Neural crest cell (in vitro differentiated cells): ENCODE measurements at places on chromosomes 2 and 18. TPM values are rescaled to one million over a fixed set of nuclear protein-coding genes. Genes with fewer than 3 reads are reported as not detected.

DNA sequence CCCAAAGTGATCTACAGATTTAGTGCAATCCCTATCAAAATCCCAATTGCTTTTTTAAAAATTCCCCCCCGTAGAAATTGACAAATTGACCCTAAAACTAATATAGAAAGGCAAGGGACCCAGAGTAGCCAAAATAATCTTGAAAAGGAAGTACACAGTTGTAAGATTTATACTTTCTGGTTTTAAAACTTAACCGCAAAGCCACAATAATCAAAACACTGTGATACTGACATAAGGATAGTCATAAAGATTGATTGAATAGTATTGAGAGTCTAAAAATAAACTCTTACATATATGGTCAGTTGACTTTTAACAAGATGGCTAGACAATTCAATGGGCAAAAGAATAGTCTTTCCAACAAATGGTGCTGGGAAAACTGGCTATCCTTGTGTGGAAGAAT is 58.7 kb upstream of the GAREM2 start:
- no peak overlapping the region for H3K4me3 ChIP-seq
- H3K27ac ChIP-seq, result no peak overlapping the region
- H3K36me3 ChIP-seq, result peaks cover 23% of the 10 kb centered on the region
- H3K4me1 ChIP-seq, result no peaks in the 10 kb centered on the region
- no peaks in the 10 kb centered on the region for H3K27me3 ChIP-seq

DNA sequence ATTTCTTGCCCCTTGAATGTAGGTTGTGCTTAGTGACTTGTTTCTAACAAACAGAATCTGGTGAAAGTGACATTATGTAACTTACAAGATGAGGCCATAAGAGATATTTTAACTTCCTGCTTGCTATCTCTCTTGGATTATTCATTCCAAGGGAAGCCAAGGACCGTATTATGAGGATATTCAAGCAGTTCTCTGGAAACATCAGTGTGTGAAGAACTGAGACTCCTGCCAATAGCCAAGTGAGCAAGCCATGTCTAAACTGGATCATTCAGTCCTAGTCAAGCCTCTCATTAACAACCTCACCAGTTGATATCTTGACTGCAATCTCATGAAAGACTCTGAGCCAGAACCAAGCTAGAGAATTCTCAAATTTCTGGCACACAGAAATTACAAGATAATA is 765.1 kb upstream of the SLC8A1 start:
- DNase-seq, result no peak
- no peak overlapping the region for H3K27ac ChIP-seq
- no peaks in the 10 kb centered on the region for H3K4me1 ChIP-seq
- H3K4me3 ChIP-seq, result no peak overlapping the region

- no peaks in the 10 kb centered on the region for H3K27me3 ChIP-seq
- H3K4me3 ChIP-seq, result no peak overlapping the region
- DNase-seq, result no peak
- H3K27ac ChIP-seq, result no peak overlapping the region
Measured at GRCh38 chr2:16394986-16395550, 270.6 kb downstream of the CYRIA start.

DNA sequence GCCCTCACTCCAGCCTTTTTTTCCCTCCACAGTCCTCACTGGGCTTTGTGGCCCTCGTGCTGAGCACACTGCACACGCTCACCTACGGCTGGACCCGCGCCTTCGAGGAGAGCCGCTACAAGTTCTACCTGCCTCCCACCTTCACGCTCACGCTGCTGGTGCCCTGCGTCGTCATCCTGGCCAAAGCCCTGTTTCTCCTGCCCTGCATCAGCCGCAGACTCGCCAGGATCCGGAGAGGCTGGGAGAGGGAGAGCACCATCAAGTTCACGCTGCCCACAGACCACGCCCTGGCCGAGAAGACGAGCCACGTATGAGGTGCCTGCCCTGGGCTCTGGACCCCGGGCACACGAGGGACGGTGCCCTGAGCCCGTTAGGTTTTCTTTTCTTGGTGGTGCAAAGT is 39.4 kb downstream of the STEAP3 start:
- no peak overlapping the region for H3K27ac ChIP-seq
- no peaks in the 10 kb centered on the region for H3K36me3 ChIP-seq
- peaks cover 12% of the 10 kb centered on the region for H3K4me1 ChIP-seq
- DNase-seq, result no peak
- no peaks in the 10 kb centered on the region for H3K27me3 ChIP-seq

GRCh38 chr2:118523761-118524160 is 323.7 kb downstream of the EN1 start:
- H3K4me3 ChIP-seq, result no peak overlapping the region
- peaks cover 2% of the 10 kb centered on the region for H3K36me3 ChIP-seq
- peaks cover 4% of the 10 kb centered on the region for H3K4me1 ChIP-seq
- peaks cover 46% of the 10 kb centered on the region for H3K27me3 ChIP-seq

DNA sequence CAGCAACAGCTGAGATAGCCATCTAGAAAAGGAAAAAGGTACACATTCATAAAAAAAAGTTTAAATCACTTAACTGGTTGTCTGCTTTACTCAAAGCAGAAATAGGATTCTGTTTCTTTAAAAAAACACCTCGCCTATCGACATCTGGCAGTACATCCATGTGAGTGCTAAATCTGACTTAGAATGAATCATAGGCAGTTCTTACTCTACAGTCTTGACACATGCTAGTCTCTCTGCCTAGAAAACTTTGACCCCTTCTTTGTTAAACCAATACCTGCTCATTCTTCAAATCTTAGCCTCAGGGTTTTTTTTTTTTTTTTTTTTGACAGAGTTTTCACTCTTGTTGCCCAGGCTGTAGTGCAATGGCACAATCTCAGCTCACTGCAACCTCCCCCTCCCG is 37.1 kb upstream of the GPR75 start:
- no peak overlapping the region for H3K4me3 ChIP-seq
- no peaks in the 10 kb centered on the region for H3K4me1 ChIP-seq
- H3K36me3 ChIP-seq, result peaks cover 15% of the 10 kb centered on the region
- DNase-seq, result no peak
- no peak overlapping the region for H3K27ac ChIP-seq
- no peaks in the 10 kb centered on the region for H3K27me3 ChIP-seq

DNA sequence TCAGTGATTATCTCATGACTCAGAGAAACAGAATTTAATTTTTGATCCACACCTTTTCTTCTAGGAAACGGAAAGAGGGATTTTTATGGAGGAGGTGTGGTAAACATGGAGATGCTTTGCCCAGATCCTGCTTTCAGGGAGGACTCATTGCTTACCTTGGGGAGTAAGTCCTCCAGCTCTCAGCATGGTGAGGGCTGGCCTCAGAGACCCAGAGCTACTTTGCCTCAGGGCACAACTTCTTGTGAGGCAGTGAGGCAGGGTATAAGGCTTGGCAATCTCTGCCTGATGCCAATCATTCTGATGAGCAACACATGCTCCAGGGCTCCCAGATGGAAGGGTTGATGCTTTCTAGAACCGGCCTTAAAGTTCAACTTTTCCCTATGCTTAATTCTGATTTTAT is 189.9 kb upstream of the DCC start:
- no peak for DNase-seq
- H3K27ac ChIP-seq, result no peak overlapping the region
- H3K4me1 ChIP-seq, result no peaks in the 10 kb centered on the region

GRCh38 chr2:11676640-11677039 is 6.6 kb upstream of the NTSR2 start:
- no peaks in the 10 kb centered on the region for H3K36me3 ChIP-seq

SLC19A3 gene
- total RNA-seq, result 0.54 and 1.1 TPM in 2 replicates

TUBB8B gene
- not detected in 2 replicates for total RNA-seq

RBMS1 gene
- total RNA-seq, result 28.4 and 31.0 TPM in 2 replicates
